ENCODE measurements at places on chromosomes 7 and 10. TPM values are rescaled to one million over a fixed set of nuclear protein-coding genes. Genes with fewer than 3 reads are reported as not detected.

GRCh38 chr10:45461034-45461433, 87.0 kb downstream of the ALOX5 start:
- no peak for DNase-seq

The PKD2L1 gene
- 0.31 TPM for polyA plus RNA-seq

GRCh38 chr7:122329145-122329802, 24.7 kb upstream of the FEZF1 start:
- DNase-seq: no peak

- DNase-seq: no peak
These were observed 147.7 kb downstream of the SH2D4B start for GRCh38 chr10:80685355-80685754.

- no peak for DNase-seq
These were observed 489.8 kb upstream of the ZMIZ1 start for GRCh38 chr10:78578929-78579328.

DNA sequence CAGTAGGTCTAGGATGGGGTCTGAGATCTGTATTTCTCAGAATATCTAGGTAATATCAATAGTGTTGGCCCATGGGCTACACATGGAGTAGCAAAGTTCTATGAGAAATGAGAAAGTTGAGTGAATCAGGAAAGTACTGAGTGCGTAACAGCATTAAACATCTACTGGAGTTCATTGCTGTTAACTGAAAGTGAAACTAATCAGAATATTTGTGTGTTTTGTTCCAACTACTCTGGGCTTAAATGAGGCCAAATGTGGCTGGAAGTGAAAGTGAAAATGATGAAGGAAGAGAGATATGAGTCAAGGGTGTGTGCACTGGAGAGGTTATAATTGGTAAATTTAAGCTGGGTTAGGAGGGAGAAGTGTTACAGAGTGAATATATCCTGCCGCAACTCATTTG, 46.5 kb downstream of the TMEM106B start:
- DNase-seq: no peak

DNA sequence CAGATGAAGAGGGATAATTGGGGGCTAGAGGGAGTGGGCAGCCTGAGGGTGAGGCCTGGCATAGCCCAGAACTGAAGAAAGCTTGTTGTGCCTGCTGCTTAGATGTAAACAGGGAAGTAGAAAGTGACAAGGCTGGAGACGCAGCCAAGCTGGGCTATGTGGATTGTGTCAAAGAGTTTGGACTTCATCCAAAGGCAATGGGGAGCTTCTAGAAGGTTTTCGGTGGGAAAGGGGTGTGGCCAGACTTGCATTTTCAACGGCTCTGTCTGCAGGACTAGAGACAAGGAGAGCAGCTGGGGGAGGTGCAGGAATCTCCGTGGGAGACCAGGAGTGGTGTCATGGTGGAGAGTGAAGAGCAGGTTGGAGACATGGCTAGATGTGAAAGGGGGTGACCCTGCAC, 48.8 kb downstream of the GOLGA7B start:
- no peak for DNase-seq

DNA sequence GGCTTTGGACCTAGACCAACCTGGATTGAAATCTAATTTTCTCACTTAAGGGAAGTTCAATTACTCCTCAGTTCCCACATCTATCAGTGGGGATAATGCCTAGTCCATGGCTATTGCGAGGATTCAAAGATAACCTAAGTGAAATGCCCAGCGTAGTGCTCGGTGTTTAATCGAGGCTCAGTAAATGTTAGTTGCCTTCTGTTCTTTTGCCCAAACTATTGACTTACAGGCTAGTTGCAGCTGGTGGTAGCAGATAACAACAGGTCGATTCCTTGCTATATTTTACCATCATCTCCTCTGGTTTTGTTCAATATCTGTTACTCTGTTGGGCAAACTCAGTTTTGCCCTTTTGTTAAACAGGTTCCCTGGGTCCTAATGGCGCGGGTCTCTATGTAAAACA, 22.8 kb downstream of the DNAH11 start:
- no peak for DNase-seq

The PIK3CG gene
- 2.1 TPM for polyA plus RNA-seq

DNA sequence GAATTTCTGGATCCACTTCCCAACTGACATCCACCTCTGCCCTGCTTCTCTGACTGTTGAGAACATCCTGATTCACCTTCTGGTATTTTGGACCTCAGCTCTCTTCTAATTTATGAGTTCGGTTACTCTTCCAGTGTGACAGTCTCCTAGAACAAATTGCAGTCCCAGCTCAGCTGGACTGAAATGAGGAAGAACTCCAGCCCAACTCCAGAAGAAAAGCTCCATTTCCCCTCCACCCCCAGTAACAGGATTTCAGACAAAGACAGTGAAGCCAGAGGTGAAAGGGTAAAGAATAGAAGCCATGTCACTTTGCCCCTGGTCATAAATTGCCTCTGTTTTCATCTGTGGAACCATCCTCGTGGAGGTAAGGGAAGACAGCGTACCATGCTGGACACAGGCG, 26.2 kb upstream of the INHBA start:
- DNase-seq: no peak

- DNase-seq: no peak
These were observed 56.7 kb downstream of the GRK5 start for GRCh38 chr10:119263951-119264617.

The ADAM12 gene
- polyA plus RNA-seq: 17.9 TPM

- DNase-seq: no peak
These were observed 67.9 kb upstream of the COL13A1 start for GRCh38 chr10:69733791-69734261.

The IFIT5 gene
- 24.8 TPM for polyA plus RNA-seq

- DNase-seq: no peak
These were observed 75.2 kb downstream of the MYL10 start for GRCh38 chr7:101553771-101554445.

The HTR7 gene
- polyA plus RNA-seq: 0.65 TPM

The ACTR1A gene
- 94.0 TPM for polyA plus RNA-seq
